ENCODE measurements at places on chromosomes 4 and X.

- DNase-seq = no peak
Measured at GRCh38 chrX:119055687-119056086, 17.1 kb upstream of the CT47C1 start.

DNA sequence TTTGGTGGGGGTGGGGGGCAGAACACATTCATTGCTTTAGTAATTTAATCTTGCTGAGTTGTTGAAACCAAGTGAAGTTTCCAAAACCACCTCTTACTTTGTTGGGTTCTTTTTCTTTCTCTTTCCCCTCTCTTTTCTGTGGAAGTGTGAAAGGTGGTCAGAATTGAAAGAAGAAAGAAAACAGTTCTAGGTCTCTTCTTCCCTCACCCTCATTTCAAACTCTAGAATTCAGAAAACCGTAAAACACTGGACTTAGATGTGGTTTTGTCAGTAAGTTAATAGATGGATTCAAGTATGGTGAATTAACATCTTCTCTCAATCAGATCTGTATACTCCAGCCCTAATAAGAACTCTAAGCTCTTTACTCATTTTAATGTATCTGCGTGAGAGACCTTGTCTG, 23.7 kb downstream of the PLP1 start:
- no peak for DNase-seq

- no peak for DNase-seq
Measured at GRCh38 chr4:162265802-162266201, 102.0 kb upstream of the FSTL5 start.

DNA sequence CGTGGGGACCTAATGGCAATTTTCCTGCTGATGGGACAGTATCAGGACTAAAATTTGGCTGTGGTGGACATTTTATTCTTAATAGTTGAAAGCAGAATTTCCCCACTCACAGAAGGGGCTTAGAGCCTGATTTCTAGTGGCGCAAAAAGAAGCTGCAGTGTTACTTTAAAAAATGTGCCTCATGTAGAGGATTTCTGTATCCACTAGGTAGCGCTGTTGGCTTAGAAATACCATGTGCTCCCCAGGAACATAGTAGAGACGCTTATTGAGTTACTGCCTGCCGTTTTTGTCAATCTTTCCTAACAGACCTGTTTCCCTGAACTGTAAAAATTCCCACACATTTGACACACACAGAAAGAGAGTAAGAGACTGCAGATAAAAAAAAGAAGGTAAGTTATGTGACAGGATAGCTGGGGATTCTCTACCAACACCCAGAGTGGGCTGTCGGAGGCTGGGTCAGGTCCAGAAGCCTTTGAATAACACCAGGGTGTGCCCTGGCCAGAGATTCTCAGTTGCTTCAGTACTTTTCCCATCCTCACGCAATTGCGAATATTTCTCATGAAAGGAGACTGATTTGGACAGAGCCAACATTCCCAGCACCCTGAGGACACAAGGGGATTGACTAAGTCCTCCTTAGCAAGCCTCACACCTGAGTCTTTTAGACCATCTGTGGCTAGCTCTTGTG, 88.4 kb downstream of the ZXDA start:
- DNase-seq = peak; percentile 37

DNA sequence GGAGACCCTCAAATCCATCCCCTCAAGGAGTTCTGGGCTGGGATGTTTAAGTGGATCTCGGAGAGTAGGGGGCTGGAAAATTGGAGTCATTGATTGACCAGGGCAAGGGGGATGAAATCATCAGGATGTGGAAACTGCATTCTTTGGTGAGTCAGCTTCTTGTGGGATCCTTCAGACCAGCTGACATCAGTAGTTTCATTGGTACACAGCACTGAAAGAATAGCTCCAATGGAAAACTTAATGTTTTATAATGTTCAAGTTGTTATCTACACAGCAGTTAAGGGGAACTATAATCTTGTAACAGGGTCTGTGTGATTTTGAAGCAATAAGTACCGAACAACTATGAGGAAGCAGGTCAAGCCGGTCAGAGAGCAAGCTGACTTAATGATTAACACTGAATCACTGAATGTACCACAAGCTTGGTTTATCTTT, 506.1 kb downstream of the RPA4 start:
- no peak for DNase-seq

DNA sequence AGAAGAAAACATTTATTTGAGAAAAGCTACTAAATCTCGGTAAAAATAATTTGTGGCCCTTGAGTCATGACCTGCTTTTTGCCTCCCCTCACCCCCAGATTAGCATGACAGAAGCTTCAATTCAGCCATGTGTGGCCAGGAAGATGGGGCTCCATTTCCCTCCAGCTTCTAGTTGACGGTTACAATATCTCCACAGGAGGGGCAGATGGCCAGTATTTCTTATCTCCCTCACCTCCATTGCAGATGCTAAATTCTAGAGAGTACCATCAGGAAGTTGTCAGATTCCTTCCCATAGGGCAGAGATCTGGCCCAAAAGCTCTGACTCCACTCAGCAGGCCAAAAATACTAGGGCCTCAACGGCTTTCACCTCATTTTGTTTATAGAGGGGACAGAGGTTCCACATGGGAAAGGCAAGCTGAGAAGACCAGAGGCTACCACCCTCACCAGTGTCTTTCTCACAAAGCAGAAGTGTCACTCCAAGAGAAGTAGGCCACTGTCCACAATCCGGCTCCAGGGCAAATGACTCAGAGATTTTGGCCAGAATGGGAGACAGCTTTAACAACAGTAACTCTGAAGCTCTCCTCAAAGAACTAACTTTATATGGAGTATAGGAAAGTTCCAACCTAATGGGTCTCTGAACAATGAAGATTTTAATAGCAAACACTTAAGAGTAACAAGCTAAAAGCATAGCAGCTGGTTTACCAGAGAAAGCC, 108.3 kb downstream of the TBC1D19 start:
- no peak for DNase-seq

DNA sequence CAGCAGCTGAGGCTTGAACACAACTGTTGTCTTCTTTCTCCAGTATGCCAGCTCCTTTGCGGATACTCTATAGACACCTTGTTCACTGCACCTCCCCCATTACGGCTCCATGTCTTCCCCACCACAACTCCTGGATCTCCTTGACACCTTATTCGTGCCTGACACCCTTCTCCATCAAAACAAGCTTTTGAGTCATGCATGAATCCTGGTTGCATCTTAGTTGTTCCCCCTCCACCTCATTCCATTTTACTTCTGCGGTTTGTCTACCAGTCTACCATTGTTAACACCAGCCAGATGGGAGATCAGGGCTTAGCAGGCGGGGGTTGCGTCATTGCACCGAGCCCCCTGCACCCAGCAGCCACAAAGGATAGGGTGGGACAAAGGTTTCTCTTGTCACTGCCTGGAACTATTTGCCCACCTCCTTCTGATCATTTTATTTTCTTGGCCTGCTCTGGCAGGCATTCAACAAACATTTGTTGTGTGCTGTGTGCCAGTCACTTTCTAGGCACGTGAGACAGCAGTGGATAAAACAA, 2.0 kb upstream of the CDK16 start:
- no peak for DNase-seq

- DNase-seq = peak; percentile 8
Measured at GRCh38 chr4:56626963-56627362, 54.1 kb downstream of the HOPX start.

DNA sequence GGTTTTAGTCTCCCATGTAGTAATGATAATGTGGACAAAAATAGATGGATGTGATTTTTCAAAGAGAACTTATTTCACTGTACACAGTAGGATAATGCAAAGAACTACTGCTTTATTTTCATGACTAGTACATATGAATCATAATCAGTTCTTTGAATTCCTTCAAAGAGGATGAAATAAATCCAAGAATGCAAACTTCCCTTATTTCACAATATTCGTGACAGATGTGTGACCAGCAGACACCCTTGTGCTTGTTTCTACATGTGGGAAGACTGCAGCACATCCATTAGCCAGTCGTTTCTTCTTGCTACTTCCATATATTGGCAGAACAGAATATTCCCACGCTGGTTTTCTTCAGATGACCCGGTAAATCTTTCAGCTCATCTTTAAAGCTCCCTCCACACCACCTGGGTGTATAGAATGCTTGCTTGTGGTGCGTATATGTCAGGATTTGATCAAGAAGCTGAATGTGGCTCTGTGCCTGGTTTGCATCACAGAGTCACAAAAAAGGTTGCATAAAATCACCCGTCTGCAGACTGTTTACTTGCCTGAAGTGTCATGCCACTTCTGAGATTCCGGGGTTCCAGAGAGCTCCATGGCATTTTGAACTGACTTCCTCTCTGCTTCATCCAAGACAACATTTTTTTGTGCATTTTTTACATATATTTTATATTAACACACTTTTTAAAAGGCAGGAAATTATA, 47.7 kb upstream of the FAT4 start:
- DNase-seq = no peak
